ENCODE measurements at places on chromosomes 5 and 9.

DNA sequence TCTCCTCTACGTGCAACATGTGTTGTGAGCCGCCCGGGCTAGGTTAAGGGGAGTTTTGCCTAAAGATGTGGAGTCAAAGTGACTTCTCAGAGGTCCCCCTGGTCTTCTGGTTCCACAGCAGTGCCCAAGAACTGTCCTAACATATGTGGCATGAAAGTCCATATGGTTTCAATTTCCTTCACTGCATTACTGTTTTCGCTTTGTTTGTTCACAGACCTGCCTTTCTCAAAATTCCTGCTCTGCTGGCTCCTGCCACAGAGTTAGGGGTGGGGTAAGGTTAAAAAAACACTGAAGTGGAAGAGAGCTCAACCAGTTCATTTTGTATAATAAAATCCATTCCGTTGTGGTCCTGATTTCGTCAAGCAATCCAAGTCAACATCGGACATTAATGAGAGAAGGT, 289.4 kb downstream of the DMAC1 start:
- no peak for DNase-seq

DNA sequence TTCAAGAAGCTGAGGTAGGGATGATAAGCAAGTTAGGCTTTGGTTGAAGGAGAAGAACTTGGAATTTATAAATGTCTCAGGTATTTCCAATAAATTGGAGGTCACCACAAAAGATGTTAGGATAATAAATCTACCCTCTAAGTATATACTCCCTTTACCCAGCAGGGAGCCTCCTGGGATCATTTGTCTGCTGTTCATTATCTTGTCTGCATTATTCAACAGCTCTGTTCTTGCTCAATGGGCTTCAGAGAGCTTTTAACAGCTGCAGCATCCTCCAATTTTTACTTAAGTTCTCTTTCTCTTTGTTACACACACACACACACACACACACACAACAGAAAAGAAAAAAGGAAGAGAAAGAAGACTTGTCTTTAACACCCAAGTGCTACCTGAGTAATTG, 51.7 kb upstream of the VPS13A start:
- no peak for DNase-seq

GRCh38 chr5:142849880-142850279, 79.7 kb downstream of the ARHGAP26 start:
- no peak for DNase-seq

- no peak for DNase-seq
These were observed 96.2 kb downstream of the ADRB2 start for GRCh38 chr5:148922606-148923005.

GRCh38 chr9:99185934-99186333, 35.8 kb downstream of the ALG2 start:
- DNase-seq, result no peak

GRCh38 chr9:23081377-23081776, 634.8 kb downstream of the DMRTA1 start:
- no peak for DNase-seq

DNA sequence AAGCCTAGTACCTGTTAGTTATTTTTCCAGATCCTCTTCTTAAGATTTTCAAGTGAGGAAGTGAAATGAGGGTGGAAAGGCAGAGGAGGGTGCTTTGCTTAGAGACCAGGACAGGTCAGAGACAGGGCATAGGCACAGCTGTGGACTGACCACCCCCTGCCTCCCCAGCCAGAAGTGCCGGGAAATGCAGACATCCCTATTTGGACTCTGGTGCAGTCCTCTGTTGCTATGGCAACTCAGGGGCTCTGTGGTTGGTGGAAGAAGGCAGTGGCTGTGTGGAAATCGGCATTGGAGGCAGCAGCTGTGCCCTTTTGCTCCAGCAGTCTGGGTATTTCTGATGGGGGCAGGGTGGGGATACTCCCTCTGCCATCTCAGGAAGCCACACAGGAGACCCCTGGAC, 43.3 kb upstream of the NDFIP1 start:
- no peak for DNase-seq

DNA sequence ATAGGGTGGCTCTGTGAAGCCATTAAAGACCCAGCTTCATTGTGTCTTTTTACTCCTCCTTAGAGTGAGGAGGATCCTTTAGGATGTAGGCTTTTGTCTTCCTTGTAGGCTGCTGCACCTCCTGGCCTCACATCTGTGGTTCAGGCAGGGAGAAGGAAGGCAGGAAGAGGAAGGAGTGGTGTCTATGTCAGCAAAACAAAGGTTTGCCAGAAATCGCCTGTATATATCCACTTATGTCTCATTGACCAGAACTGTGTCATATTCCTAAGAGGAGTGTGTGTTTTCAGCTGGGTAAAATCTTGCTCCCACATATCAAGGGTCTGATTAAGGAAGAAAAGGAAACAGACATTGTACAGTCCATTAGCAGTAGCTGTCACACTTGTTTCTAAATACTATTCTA, 213.8 kb downstream of the ARHGAP26 start:
- no peak for DNase-seq

- DNase-seq, result no peak
These were observed 139.4 kb upstream of the SLC12A2 start for GRCh38 chr5:127944125-127944524.

- DNase-seq, result no peak
These were observed 89.6 kb downstream of the TRIM36 start for GRCh38 chr5:115079924-115080623.

DNA sequence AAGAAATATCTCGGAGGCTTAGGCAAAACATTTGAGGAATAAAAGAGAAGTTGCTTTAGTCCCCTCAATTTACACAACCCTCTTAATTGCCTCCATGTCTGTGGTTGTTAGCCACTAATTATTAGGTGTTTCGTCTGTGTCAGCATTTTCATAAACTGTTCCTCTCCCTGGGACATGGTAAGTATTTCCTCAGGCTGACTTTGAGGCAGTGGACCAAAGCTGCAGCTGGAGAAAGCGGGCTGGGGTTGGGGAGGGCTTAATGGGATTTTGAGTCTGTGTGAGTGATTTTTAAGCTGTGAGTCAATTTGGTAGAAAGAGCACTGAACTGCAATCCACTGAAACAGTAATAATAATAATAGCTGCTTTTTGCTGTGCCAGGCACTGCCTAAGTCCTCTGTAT, 13.0 kb upstream of the TTC1 start:
- no peak for DNase-seq

- no peak for DNase-seq
These were observed 10.9 kb downstream of the PTPA start for GRCh38 chr9:129122133-129122532.

DNA sequence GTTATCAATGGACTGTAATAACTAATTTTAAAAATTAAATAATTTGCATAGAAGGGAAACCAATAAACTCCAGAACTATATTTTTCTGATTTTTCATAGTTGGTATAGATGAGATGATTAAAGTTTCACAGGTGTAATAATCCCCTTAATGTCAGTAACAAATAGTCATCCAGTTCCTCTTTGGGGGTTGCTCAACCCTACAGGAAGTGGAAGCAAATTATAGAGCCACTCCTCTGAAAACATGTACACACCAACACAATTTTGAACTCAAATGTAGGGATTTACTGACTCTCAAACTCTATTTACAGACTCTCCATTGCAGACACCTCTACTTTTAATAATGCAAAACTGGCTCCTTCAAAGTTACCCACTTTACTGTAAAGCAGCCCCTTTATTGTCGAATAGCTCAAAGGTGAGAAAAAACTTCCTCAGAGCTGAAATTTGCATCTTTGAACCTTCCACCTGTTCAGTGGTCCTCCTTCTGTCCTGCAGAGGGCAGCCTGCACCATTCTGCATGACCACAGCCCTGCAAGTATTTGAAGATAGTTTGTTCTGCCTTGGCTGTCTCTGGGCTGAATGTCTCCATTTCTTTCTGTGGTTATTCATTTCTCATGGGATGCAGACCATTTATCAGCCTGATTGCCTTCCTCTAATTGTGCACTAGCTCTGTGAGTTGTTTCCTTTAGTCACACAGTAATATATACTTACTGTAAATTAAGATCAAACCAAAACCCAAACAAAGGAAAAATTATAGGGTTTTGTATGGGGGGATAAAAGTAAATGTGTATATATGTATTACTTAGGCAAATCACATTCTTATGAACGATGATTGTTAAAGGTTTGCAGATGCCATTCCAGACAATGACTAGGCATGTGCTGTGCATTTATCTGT, 383.2 kb upstream of the SGCD start:
- no peak for DNase-seq

- DNase-seq, result no peak
These were observed 26.9 kb upstream of the PCA3 start for GRCh38 chr9:76737154-76737902.

DNA sequence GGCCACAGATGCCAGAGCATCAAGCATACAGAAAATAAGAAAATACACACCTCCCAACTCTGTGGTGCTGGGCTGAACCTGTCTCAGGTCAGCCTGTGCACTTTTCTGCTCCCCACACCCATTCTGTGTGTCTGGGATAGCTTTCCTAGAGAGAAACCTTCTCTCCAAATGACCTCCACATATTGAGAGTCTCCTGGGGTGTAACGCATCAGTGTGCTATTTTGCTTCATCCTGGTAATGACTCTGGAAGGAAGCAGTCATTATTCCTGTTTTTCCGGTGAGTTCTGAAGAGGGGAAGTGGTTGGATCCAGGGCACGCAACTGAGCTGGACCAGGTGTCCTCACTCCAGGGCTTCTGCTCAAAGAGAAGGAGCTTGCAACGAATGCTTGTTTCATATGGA, 73.2 kb upstream of the SH3PXD2B start:
- no peak for DNase-seq

GRCh38 chr9:81999806-82000205, 11.2 kb downstream of the SPATA31D1 start:
- no peak for DNase-seq

DNA sequence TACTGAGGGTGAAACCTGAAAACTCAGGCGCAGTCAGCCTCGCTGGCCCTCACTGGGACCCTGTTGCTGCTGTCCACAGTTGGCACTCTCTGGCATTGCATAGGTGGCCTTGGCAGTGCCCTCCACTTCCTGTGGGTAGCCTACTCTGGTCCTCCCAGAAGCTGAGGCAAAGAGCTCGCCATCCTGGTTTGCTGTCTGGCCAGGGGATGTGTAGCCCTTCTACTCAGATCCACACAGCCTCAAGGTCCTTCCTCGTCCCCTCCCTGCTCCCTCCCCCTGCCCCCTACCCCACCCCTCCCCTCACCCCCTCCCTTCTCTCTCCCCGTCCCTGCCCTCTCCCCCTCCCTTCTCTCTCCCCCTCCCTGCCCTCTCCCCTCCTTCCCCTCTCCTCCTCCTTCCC, 176.0 kb downstream of the OLFM1 start:
- DNase-seq, result no peak

- DNase-seq, result no peak
These were observed 1.8 kb downstream of the PCDHA11 start for GRCh38 chr5:140870221-140871201.

- no peak for DNase-seq
These were observed 32.8 kb upstream of the PLIN2 start for GRCh38 chr9:19160085-19160484.

GRCh38 chr9:126642010-126642744, 28.4 kb downstream of the LMX1B start:
- no peak for DNase-seq

DNA sequence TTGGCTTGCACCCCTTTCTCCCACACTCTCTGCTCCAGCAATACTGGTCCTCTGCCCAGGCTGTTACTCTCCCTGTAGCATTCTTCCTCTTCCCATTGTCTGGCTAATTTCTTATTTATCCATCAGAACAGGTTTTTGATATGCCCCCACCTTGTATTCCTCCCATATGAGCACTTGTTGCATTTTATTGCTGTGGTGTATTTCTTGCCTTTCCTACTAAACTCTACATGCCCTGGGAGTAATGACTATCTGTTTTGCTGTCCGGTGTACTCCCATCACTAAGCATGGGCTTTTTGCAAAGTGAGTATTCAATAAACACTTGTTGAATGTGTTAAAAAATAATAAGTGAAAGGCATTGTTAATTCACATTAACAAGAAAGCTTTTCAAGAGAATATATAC, 104.3 kb upstream of the RANBP3L start:
- no peak for DNase-seq

DNA sequence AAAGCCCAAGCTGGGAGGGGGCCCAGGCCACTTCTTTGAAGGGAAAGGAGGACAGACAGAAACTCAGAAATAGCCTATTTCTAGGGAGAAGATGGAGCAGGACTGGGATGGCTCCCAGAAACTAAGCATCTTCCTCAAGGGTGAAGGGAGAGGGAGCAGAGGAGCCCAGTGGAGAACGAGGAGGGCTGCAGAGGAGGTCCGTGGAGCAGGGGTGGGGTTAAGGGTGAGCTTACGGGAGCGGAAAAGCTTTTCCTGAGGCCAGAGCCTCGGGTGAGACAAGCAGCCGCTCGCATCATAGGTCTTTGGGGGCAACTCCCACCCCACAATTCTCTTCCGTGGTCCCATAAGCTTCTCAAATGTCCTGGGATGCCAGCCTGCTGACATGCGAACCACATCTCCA, 127.1 kb upstream of the PHYKPL start:
- DNase-seq, result no peak

DNA sequence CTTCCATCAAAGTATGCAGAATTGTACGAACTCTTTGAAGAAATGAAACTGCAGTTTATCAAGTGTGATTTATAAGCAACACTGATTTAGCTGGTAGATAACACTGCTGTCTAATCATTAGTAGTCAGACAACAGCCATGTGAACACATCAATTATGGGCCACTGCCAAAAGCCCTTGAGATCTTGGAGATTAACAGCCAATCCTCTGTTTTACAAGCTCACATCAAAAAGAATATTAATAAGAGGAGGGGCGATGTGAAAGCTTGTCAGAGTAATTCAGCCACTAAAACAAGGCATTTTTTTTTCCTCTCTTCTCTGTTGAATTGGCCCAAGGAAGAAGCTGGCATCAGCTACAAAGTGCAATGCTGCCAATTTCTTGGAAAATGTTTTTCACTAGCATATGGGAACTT, 28.1 kb downstream of the ZNF608 start:
- no peak for DNase-seq

GRCh38 chr5:1793301-1793740, 6.3 kb downstream of the MRPL36 start:
- peak; percentile 37 for DNase-seq

- DNase-seq, result peak; percentile 85
These were observed 5.1 kb downstream of the MGAT4B start for GRCh38 chr5:179801304-179802206.

DNA sequence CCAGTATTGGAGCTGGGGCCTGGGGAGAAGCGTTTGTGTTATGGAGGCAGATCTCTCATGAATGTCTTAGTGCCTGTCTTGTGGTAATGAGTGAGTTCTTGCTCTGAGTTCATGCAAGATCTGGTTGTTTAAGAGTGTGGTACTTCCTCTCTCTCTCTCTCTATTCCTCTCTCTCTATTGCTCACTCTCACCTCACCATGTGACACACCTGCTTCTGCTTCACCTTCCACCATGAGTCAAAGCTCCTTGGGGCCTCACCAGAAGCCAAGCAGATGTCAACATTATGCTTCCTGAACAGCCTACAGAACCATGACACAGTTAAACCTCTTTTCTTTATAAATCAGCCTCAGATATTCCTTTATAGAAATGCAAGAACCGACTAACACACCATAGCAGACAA, 242.7 kb upstream of the ADRA1B start:
- no peak for DNase-seq

GRCh38 chr5:146137967-146138403, 32.6 kb upstream of the PLAC8L1 start:
- no peak for DNase-seq

GRCh38 chr5:159157552-159157951, 51.8 kb downstream of the RNF145 start:
- no peak for DNase-seq

- no peak for DNase-seq
These were observed 32.6 kb downstream of the TTLL11 start for GRCh38 chr9:122060481-122060880.

GRCh38 chr5:32058101-32058500, 116.0 kb downstream of the GOLPH3 start:
- DNase-seq, result no peak
